ENCODE measurements at places on chromosomes 2 and 18.
A peak's percentile ranks its signal among the peaks of the same experiment; 100 is the strongest.

- no peak for DNase-seq
These were observed 270.5 kb downstream of the ACTR3 start for GRCh38 chr2:114160263-114160981.

- DNase-seq = no peak
These were observed 78.3 kb downstream of the MBP start for GRCh38 chr18:77054288-77054605.

DNA sequence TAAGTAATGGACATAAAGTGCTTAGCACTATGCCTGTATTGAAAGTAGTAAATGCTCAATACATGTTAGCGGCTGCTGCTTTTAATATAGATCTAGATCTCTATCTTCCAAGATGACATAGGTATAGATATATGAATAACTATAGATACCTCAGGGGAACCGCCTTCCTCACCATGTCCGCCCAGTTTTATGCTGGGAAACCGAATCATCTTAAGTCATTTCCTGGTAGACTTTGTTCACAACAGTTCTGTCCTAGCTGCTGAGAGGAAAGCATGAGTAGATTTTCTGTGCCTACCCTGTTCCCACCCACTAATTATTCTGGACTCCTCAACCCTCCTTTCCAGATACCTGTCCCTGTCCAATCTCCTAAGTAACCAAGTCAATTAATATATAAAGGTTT is 21.6 kb upstream of the ITM2C start:
- no peak for DNase-seq

GRCh38 chr2:112839407-112840067 is 3.0 kb upstream of the IL1B start:
- no peak for DNase-seq

GRCh38 chr2:163735685-163736432 is at the start of gene FIGN:
TSS of gene FIGN (minus strand) at chr2:163736008. CDS start at chr2:163734927, 1,081 bp downstream.
- no peak for DNase-seq

DNA sequence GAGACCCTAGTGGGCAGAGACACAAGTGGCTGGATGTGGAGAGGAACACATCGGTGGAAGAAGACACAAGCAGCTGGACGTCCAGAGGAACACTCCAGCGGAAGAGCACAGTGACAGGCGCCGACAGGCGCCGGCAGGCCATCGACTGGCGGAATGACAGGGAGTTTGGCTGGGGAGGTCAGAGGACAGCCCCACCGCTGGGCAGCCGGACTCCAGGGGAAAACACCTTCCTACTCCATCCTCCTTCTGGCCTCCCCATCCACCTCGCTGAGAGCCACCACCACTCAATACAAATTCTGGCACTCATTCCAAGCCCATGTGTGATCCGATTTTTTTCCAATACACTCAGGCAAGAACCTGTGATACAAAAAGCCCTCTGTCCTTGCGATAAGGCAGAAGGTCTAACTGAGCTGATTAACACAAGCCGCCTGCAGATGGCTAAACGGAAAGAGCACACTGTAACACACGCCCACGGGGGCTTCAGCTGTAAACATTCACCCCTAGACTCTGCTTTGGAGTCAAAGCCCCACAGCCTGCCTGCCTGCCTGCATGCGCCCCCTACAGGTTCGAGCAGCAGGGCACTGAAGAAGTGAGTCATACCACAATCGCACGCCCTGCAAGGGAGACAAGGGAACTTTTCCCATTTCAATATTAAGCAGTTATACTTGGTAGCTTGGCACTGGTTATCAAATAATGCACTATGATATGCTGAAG is 50.2 kb upstream of the LRP1B start:
- DNase-seq = no peak

GRCh38 chr2:177123048-177123447 is 89.5 kb upstream of the HNRNPA3 start:
- DNase-seq = no peak

GRCh38 chr2:84459944-84460429 is 907 bp upstream of the SUCLG1 start:
- DNase-seq = no peak

DNA sequence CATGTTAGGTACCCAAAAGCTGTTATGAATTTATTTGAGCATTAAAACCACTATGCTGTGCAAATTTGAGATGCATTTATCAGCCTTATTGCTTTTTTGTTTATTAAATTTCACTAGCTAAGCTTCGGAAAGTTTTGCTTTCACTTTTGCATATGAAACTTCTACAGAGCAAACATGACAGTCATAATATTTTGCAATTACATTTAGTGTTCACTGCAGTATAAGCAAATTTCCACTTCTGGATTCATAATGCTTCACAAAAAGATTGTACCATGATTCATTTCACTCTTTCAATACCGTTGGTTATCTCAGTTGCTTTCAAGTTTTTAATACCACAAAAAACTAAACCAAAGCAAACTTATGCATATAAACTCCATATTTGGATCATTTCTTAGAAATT is 228.7 kb upstream of the SLC8A1 start:
- DNase-seq = no peak

DNA sequence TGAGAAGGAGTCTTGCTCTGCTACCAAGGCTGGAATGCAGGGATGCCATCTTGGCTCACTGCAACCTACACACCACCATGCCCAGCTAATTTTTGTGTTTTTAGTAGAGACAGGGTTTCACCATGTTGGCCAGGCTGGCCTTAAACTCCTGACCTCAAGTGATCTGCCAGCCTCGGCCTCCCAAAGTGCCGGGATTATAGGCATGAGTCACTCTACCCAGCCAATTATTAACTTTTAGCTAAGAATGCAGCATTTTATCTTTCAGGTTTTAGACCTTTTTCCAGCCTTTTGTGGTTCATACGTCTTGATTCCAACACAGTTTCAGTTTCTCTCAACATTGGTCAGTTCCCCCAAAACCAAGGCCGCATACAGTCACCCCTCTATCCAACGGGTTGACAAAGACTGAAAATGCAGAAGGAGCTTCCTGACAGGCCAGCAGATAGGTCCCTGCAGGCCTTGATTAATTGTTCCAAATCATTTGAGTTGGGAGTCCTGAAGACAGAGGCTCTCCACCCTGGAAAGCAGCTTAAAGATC is 262.2 kb upstream of the KLHL29 start:
- DNase-seq = no peak

- no peak for DNase-seq
These were observed 60.7 kb upstream of the CAVIN2 start for GRCh38 chr2:191907545-191907944.

- no peak for DNase-seq
These were observed 2.3 kb downstream of the FOXI3 start for GRCh38 chr2:88450186-88450585.

DNA sequence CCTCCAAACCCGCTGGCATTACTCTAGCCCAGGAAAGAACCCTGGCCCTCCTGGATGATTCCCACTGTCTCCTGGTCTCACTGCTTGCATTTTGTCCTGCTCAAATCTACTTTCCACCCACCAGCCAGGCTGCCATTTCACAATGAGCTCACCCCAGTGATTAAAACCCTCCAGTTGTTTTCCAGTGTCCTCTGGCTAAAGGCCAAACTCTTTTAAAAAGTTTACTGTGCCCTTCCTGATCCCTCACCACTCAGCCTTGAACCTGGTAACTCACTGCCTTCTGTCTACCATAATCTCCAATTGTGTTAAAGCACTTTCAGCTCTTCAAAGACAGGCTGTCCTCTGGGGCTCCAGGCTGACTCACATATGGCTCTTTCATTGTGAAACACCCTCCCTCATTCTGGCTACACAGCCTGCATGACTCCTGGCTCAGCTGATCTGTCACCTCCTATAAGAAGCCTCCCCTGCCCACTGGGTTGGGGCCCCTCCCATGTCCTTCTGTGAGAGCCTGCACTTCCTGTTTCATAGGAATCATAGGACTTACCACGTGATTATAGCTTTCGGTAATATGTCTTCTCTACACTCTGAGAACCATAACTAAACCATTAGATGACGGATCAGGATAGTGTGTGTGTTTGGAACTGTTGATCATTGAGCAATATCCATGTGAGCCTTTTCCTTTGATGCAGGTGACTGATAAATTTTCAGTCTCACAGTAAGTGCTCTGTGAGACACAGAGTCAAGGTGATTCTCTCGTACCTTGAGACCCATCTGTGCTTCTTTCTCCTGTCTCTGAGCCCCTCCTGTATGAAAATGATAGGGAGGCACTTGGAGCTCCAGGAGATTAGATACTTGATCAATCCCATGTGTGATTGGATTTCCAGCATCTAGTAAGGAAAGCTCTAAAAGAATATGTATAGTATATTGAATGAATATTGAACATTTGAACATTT is 590.8 kb upstream of the ID2 start:
- peak; percentile 49 for DNase-seq

DNA sequence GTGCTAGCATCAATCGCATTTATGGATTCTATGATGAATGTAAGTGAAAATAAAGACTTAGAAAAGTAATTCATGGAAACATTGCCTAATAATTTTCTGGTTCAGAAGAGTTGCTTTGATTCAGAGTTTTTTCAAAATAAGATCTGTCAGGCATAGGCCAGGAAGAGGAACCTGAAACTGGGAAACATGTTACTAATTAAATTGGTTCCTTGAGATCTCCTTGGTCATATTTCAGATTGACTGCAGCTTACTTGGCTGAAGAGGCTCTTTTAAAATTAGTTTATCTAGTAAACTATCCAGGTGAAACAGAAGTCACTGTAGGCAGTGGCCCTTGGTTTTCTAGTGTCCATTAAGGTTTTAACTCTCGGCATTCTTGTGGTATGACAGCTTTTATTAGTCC is 27.4 kb downstream of the PPP1CB start:
- DNase-seq = no peak

GRCh38 chr2:65367524-65367923 is 64.9 kb downstream of the SPRED2 start:
- DNase-seq = no peak

DNA sequence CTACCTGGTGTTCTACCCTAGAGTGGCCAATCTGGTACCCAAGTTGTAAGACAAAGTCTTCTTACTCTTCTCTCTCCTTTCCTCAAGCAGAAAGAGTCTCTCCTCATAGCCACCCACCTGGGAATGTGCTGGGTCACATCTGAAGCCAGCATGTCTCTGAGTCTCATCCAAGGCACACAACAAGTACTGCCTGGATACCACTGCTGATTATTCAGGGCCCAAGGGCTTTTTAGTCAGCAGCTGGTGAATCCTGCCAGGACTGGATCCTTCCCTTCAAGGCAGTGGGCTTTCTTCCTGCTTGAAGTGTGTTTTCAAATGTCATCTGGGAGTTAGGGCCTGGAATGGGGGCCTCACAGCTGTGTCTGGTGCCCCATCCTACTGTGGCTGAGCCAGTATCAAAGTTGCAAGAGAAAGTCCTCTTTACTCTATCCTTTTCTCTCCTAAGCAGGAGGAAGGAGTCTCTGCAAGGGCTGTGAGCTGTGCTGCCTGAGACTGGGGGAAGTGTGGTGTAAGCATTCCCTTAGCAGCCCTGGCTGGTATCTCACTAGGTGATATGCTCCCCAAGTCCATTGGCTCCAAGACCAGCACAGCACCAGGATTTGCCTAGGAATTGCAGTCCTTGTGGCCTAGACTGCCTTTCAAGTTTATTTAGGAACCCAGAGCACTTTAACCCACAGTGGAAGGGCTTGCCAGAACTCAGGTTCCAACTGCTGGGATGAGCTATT is 27.2 kb downstream of the OXER1 start:
- no peak for DNase-seq

DNA sequence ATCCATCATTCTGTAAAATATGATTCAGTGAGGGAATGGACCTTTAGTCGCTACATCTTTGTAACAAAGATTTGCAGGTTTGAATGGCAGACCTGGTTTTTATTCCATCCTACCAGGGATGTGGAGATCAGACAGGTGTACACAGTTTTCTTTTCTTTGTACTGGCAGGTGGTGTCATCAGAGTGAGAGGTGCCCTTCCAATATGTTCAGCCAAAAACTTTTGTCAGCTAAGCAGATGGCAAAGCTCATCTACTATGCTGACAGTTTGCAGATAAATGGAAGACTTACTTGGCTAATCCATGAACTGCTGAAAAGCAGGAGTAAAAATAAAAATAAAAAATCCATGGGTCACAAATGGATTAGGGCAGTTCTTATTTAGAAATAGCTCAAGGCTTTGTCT is 185.5 kb upstream of the DOK6 start:
- DNase-seq = no peak

GRCh38 chr2:217943446-217944321 is 59.1 kb downstream of the TNS1 start:
- no peak for DNase-seq

GRCh38 chr2:81327911-81328310 is 1023.4 kb upstream of the LRRTM1 start:
- DNase-seq = no peak

- no peak for DNase-seq
These were observed 93.7 kb upstream of the RAB6C start for GRCh38 chr2:129885735-129886134.

- DNase-seq = no peak
These were observed 22.5 kb upstream of the RAB31 start for GRCh38 chr18:9685615-9685890.

DNA sequence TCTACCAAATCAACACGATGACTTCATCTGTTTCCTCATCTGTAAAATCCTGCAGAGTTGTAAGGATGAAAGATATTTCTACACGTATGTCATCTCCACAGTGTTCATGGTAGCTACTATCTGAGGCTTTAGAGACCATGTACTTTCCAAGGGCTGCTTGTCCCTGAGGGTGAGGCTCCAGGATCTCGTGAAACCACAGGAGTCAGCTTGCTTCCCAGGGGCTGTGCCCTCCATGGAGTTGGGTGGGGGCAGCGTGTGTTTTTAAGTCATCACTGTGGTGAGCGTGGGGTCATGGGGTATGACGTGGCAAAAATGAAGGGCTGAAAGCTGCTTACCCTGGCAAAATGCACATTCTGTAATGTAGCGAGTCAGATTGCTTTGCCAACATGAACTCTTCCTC is 81.6 kb downstream of the ASAP2 start:
- no peak for DNase-seq

DNA sequence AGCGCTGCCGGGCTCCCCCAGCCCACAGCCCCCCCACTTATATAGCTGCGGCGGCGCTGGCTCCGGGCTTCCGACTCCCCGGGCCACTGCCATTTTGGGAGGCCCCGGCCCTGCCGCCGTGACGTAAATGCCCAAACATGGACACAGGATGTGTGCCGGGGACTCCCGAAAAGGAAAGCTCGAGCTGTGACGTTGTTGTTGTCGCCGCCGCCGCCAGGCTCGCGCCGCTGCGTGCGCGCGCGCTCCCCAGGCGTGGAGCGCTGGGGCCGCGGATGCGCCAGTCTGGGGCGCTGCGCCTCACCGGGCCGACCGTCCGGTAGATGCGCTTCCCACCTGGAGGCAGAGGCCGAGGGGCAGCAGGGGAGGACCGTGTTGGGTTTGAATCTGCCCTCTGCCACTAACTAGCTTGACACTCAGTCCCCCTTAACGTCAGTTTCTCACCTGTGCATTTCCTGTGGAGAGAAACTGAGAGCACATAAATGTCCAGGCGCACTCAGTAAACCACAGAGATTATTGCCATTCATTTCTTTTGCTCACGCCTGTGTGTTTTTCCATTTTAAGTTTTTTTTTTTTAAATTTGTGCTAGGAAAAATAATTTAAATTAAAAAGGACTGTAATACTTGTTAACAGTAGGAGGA is at the start of gene EGR4:
Gene EGR4 (minus strand): TSS at position 15 of the 638 bp plus-strand sequence. CDS start 231 bp downstream, outside the sequence.
- peak; percentile 80 for DNase-seq

DNA sequence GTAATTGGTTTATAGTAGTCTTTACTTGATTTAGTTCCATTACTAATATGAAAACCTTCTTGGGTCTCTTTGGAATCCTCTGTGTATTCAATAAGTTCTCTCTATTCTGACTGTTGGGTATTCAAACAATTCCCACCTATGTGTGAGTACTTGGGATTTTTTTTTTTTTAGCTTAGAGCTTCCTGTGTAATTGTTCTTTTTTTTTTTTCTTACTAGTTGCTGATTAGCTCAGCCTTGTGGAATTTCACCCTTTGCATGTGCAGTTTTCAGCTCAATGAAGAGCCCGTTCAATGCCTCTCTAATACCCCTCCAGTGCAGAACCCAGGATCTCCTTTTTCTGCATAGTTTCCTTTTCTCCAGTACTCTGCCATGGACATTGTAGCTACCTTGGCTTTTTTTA is 339.1 kb upstream of the GALNT5 start:
- DNase-seq = no peak
